ENCODE measurements at places on chromosomes 3 and 15.

DNA sequence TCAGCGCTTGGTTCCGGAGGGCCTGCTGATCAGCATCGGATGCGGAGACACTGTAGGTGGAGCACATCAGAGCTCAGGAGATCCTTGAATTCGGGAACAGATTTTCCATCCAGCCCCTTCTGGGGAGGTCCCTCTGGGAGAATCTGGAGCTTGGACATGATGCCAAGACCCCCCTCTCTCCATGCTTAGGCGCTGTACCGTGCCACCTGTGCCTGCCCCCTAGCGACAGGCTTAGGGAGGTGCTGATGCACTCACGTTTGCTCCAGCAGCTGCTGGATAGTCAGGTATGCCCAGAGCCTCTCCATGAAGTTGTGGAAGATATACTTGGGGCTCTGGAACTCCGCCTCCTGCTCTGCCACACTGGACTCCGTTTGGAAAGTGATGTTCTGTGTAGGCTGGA is 9.7 kb downstream of the ITIH4 start:
- no peak for DNase-seq

- no peak for DNase-seq
Observed at GRCh38 chr15:85482894-85483293, 102.5 kb downstream of the AKAP13 start.

DNA sequence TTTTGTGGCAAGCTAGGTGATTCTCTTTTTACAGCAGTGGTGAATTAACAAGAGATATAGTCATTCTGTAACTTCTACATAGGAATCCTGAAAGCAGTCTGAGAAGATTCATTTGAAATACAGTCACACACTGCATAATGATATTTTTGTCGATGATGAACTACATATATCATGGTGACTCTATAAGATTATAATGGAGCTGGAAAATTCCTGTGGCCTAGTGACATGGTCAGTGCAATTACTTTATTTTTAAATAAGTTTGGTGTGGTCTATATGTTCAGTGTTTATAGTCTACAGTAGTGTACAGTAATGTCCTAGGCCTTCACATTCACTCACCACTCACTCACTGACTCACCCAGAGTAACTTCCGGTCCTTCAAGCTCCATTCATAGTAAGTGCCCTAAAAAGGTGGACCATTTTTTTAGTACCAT is 511.4 kb upstream of the MCTP2 start:
- no peak for DNase-seq

DNA sequence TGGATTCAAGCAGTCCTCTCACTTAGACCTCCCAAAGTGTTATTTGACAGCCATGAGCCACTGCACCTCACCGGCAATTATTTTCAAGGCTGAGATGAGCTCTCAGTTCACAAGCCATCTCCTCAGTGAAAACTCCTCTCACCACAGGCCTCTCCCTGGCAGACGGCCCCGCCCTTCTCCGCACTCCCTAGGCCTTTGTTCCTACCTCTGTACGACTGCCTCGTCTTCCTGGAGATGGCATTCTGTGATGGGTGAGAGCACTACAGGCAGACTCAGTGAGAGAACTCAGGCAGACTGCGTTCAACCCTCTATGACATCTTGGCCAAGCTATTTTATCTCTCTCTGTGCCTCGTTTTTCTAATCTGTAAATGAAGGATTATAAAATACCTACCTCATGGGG is 67.0 kb upstream of the TPM1 start:
- DNase-seq = no peak

- no peak for DNase-seq
Observed at GRCh38 chr15:77461486-77461885, 40.8 kb downstream of the HMG20A start.

- DNase-seq = no peak
Observed at GRCh38 chr3:141401095-141401494, 32.8 kb downstream of the ZBTB38 start.

GRCh38 chr3:163657088-163657487 is 1421.2 kb downstream of the SI start:
- no peak for DNase-seq

DNA sequence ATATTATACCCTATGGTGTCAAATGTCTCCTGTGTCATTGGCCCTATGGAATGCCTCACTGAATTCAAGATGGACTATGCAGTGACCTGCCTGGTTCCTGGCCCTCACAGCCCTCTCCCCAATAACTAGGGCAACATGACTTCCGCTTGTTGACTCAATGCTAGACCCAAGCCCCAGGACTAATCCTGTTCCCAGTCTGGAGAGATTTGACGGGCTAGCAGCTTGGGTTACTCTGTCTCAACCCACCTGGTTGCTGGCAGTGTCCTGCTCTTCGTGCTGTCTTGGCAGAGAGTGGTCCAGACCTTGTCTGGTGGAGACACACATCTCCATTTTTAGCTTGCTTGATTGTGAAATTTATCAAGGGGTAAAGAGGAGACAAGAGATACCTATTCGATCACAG is 135.8 kb upstream of the HES1 start:
- DNase-seq = no peak

- DNase-seq = no peak
Observed at GRCh38 chr15:69119001-69119400, 41.4 kb upstream of the GLCE start.

GRCh38 chr15:76983590-76984375 is 11.1 kb upstream of the PSTPIP1 start:
- no peak for DNase-seq

DNA sequence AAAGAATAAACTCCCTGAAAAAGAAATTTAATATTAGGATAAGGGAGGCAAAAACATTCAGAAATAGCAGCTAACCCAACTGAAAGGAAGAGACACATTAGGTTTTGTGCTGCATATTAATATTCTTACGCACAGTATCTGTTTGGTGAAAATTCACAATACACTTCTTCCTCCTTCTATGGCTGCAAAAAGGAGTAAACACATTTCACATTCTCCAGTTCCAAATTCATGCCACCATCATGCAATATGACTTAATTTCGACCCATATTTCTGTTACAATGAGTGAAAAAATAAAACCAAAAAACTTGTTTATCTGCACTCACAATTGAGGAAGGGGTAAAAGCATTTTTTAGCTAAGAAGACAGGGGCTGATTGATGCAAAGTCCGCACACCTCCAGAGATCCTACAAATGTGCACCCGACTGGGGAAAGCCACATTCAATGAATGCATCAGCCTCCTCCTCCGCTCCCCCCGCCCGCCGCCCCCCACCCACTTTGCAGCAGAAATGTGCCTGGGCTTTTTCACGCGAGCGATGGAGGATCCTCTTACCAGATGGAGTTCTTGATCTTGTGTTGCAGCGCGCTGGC is 1.0 kb downstream of the RFX7 start:
- DNase-seq = no peak

GRCh38 chr15:96355568-96356187 is 25.2 kb downstream of the NR2F2 start:
- DNase-seq = no peak

DNA sequence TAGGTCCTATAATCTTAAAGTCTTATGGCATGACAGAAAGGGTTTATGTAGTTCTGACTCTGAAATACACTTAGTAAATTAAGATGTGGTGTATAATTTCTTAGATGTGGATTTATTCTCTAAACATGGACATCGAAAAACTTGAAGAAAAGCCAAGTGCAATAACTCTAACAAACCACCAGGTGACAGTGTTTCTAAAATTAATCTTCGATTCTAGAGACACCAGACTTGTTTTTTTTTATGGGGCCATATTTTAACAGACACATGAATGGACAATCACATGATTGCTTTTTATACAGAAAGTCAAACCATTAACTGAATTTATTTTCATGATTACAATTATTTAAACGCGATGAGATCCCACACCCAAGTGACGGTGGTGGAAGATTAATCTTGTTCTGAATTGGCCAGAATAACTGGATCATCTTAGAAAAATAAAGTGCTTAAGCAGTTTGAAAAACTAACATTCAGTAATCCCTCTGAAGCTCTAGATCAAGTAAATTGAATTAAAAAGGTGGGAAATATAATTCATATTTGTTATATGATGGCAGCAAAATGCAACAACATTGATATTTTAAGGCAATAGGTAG is 305.1 kb downstream of the LSAMP start:
- DNase-seq = no peak
